Psoas muscle (tissue), 8 donors: ENCODE measurements at places on chromosomes 7 and 10. TPM values are rescaled to one million over a fixed set of nuclear protein-coding genes. Genes with fewer than 3 reads are reported as not detected.
A peak's percentile ranks its signal among the peaks of the same experiment; 100 is the strongest.

Gene GIMAP8
- total RNA-seq, result 7.8 TPM

Gene SLC13A1
- not detected for total RNA-seq

Gene CCDC136
- 9.4 TPM for total RNA-seq

Gene SVIL
- total RNA-seq, result 1,728 TPM

Gene UCMA
- not detected for total RNA-seq

Gene IFIT1B
- total RNA-seq, result 1.4 TPM

Gene PRLHR
- total RNA-seq, result not detected

GRCh38 chr10:104119996-104120395, 2.0 kb upstream of the SFR1 start:
- H3K27me3 ChIP-seq, result no peaks in the 10 kb centered on the region
- no peak for DNase-seq
- no peak overlapping the region for H3K4me3 ChIP-seq
- peaks cover 12% of the 10 kb centered on the region for H3K4me1 ChIP-seq

DNA sequence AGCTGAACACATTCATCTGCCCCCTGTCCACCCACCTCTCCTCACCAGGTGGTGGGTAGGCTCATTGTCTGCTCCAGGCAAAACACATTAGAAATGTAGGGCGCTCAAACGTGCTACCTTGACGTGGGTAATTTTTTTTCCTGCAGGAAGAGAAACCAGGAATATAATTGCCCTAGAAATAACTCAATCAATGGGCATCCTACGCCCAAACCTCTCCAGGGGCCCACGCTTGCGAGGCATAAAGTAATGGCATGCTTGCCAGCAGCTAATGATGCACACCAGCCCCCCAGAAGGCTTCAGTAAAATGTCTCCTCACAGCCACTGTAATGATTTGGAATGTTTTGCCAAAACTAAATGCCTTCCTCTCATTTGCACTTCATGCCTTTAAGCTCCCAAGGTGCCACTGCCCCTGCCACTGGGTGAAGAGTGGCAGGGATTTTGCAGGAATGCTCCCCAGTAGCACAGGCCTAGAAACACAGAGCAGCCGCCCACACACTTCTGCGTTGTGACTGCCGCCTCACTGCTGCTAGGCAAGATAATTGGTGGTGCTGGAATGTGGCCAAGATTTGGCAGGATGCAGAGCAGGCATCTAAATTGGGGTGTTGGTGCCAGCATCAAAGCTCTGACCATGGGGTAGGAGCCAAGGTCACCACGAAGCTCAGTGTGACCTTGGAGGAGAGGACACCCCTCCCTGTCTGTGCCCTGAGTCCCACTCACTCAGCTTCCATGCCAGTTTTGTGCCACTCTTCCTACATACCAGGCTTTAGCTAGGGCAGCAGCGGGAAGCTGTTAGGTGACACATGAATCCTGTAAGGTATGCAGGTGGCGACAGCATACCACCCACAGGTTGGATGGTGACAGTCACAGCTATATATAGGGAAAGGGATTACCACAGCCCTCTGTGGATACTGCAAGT, 48.7 kb upstream of the PPP1R3C start:
- H3K36me3 ChIP-seq, result no peaks in the 10 kb centered on the region
- H3K4me3 ChIP-seq, result no peak overlapping the region
- no peak for DNase-seq
- H3K27me3 ChIP-seq, result no peaks in the 10 kb centered on the region
- no peak overlapping the region for H3K27ac ChIP-seq
- H3K4me1 ChIP-seq, result no peaks in the 10 kb centered on the region

DNA sequence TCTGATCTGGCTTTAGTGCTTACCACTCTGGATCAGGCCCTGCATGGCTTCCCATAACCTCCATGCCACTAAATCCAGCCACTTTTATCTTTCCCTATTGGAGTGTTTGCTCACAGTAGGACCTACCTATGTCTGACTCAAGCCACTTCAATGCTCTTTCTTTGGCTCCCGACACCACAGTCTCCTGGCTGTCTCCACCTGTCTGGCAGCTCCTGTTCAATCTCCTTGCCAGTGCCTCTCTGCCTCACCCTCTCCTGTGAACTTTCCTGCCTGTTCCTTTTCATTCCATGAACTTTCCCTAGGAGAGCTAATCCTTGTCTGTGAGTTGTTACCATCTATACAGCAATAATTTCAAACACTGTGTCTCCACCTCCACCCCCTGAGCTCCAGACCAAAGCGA, 82.6 kb upstream of the UCN3 start:
- DNase-seq, result no peak
- H3K27ac ChIP-seq, result no peak overlapping the region
- H3K27me3 ChIP-seq, result peaks cover 1% of the 10 kb centered on the region
- H3K4me3 ChIP-seq, result no peak overlapping the region
- H3K4me1 ChIP-seq, result peaks cover 4% of the 10 kb centered on the region
- no peaks in the 10 kb centered on the region for H3K36me3 ChIP-seq

DNA sequence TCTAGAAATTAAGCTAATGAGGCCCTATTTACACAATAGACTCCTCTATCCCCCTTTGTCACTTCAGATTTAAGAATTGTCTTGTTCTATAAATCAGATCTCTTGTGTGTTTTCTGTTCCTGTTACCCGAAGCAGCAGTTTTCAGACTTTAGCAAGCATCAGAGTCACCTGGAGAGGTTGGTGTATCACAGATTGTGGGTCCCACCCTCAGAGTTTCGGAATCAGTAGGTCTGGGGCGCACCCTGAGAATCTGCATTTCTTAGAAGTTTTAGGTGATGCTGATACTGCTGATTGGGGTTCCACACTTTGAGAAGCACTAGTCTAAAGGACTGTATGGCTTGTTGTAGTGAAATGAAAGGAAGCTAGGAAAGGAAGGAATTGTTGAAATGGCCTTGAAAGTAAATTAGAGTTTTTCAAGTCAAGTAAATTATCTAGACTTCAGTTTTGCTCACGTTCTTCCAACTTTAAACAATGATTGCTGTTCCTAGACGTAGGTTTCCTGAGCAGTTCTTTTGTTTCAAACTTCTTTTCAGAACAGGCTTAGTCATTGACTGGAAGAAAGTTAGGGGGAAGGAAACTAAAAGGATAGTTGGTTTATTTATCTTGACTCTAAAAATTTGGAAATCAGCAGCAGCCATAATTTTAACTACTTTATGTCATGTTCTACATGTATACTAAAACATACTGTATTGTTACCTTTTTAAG, 15.7 kb downstream of the BPGM start:
- H3K27me3 ChIP-seq, result no peaks in the 10 kb centered on the region
- DNase-seq, result no peak
- peaks cover 9% of the 10 kb centered on the region for H3K4me1 ChIP-seq
- H3K27ac ChIP-seq, result no peak overlapping the region
- H3K36me3 ChIP-seq, result no peaks in the 10 kb centered on the region

DNA sequence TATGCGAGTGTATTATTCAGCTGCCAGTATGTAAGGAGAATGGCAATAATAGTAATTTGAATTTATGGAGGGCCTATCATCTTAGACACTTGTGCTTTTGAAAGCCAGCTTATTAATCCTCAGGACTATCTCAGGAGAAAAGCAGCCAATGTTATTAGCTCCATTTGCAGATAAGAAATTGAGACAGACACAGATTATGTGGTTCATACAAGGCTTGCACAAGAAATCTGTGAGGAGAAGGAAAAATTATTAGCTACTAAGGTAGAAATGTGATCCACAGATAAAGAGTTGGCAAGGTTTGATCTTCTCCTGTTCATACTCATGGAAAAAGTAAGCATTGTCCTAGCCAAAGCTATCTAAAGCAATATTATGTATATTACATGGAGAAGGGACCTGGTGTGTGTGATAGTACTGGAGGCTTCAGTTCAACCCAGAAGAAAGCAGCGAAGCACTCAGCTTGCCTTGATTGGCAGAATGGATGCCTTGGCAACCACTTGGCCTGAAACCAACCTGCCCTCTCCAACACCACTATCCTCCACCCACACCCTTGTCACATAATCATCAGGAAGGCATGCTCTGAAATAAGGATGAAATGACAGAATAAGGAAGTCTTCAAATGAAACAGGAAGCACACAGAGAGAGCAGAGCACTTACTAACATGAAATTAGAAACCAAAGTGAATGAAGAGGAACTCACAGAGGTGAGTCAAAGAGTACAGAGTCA, 18.0 kb downstream of the MACC1 start:
- peak; percentile 46 for DNase-seq
- H3K27ac ChIP-seq, result no peak overlapping the region
- H3K4me3 ChIP-seq, result no peak overlapping the region
- no peaks in the 10 kb centered on the region for H3K36me3 ChIP-seq
- no peaks in the 10 kb centered on the region for H3K4me1 ChIP-seq

GRCh38 chr7:97446361-97446760, 285.5 kb upstream of the TAC1 start:
- no peak for DNase-seq
- H3K4me1 ChIP-seq, result no peaks in the 10 kb centered on the region
- H3K36me3 ChIP-seq, result no peaks in the 10 kb centered on the region
- no peaks in the 10 kb centered on the region for H3K27me3 ChIP-seq
- no peak overlapping the region for H3K4me3 ChIP-seq

DNA sequence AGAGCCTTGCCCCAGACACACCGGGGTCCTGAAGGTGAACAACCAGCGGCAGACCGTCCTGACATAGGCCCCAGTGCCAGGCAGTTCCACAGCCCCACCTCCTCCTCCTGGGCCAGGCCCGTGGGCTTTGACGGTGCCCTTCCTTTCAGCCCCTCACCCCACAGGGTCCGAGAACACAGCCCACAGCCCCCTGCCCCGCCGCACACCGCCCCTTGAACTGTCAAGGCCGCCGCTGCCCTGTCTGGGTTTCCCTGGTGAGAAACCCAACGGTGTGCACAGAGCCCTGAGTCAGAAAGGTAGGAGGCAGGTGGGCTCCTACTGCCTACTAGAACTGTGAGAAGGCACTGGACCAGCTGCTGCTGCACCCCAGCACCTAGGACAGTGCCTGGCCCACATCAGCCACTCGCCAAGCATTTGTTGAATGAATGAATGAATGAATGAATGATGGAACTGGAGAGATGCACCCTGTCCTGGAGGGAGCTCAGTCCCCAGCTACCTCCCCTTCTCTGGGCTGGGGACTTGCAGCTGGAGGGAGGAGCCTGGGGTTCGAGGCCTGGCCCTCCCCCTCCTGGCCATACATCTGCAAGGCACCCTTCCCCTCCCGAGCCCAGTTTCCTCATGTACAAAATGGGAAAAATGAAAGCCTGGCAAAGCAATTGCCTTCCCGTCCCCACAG, 117.9 kb downstream of the SLIT1 start:
- H3K4me1 ChIP-seq, result peaks cover 11% of the 10 kb centered on the region
- H3K4me3 ChIP-seq, result no peak overlapping the region
- H3K27ac ChIP-seq, result no peak overlapping the region

DNA sequence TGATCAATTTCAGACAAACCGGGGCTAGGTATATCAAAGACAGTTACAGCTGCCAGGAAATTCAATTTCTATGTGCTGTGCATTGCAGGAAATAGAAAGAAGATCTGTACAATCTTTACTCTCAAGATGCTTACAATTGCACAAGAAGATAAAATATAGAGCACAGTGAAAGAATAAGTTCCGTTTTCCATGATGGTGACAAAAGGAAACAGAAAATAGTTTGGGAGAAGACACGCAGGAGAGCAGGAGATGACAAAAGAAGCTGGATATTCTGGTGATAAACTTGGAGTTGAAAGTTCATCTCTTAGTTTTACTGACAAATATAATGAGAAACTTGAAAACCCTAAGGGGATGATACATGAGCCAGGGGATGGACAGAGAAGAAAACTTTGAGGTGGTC, 646.0 kb downstream of the PARD3 start:
- H3K4me1 ChIP-seq, result no peaks in the 10 kb centered on the region
- no peak for DNase-seq
- no peak overlapping the region for H3K27ac ChIP-seq
- no peaks in the 10 kb centered on the region for H3K27me3 ChIP-seq
- no peak overlapping the region for H3K4me3 ChIP-seq

DNA sequence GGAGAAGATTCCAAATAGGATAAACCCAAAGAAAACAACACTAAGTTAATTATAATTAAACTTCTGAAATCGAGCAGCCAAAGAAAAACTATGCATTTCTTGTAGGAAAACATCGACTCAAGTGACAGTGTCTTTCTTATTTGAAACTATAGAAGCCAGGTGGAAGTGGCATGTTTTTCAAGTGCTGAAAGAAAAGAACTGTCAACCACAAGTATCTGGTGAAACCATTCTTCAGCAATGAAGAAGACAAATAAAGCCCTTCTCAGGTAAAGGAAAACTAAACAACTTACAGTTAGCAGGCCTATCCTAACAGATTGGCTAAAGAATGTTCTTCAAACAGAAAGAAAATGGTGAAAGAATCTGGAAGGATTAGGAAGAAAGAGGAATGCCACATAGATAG, 71.4 kb upstream of the MSRB2 start:
- no peak for DNase-seq
- no peak overlapping the region for H3K4me3 ChIP-seq
- no peaks in the 10 kb centered on the region for H3K4me1 ChIP-seq
- no peak overlapping the region for H3K27ac ChIP-seq

DNA sequence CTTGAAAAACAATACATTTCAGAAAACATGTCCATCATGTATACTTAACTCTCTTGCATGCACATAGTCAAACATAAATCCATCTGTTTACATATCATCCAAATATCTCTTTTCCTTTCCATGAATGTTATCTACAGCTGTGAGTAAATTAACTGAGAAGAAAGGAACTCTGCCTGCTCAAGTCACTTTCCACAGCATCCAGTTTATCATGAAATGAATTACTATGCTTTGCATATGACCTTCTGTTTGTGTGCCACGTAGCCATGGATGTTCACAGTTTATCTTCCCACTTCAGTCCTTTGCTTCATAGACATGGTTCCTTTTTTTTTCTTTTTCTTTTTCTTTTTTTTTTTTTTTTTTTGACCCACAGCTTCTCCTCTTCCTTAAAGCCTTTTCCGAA, 39.6 kb downstream of the BZW2 start:
- peaks cover 84% of the 10 kb centered on the region for H3K36me3 ChIP-seq
- no peak for DNase-seq
- H3K27me3 ChIP-seq, result no peaks in the 10 kb centered on the region
- H3K4me1 ChIP-seq, result no peaks in the 10 kb centered on the region

GRCh38 chr10:63429281-63429680, 36.5 kb downstream of the JMJD1C start:
- no peak overlapping the region for H3K27ac ChIP-seq
- no peak for DNase-seq
- no peak overlapping the region for H3K4me3 ChIP-seq
- H3K36me3 ChIP-seq, result no peaks in the 10 kb centered on the region
- no peaks in the 10 kb centered on the region for H3K27me3 ChIP-seq
- peaks cover 42% of the 10 kb centered on the region for H3K4me1 ChIP-seq
